ENCODE measurements at places on chromosomes 12 and 14. TPM values are rescaled to one million over a fixed set of nuclear protein-coding genes. Genes with fewer than 3 reads are reported as not detected.
A peak's percentile ranks its signal among the peaks of the same experiment; 100 is the strongest.

GRCh38 chr14:30058401-30058800 is 130.8 kb upstream of the PRKD1 start:
- DNase-seq, result no peak

GRCh38 chr14:70139384-70139783 is 49.4 kb downstream of the SLC8A3 start:
- no peak for DNase-seq

DNA sequence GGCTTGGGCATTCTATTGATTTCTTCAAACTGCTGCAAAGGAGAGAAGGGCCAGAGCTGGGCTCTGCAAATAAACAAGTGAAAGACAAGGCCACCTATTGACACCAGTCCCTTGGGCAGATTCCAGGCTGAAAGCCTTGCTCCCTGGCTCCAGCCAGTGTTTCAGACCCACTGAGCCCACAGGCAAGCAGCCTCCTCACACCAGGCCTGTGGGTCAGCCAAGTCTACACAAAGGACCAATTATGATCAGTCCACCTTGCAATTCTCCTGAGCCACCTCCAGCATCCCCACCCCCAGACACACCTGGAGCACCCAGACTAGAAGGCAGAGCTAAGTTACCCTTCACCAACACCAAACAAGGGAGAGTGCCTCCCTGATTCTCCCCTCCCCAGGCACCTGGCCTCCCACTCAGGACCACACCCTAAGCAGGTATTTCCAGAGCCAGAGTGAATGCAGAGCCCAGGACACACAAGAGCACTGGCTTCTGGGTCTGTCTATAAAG is 13.8 kb downstream of the ACTN1 start:
- DNase-seq, result no peak

DNA sequence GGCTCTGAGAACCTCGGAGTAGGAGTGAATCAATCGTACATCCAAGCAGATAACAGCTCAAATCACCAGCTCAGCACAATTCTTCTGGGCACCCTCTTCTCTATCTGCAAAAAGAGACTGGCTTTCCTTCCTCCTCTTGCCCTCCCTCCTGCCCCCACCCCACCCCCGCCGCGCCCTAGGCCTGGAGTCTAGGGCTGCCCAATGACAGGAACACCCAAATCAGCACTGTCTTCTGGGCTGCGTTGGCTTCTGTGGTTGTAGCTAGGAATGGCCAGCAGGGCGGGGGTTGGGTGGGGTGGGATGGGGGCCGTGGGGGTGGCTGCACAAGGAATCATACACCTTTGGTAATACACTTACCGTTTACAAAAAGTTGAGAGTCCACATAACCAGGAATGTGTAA is 28.0 kb upstream of the TMCC3 start:
- DNase-seq, result no peak

C12orf76 gene
- 48.5 TPM for total RNA-seq

- no peak for DNase-seq
Measured at GRCh38 chr14:64812412-64812811, 67.3 kb downstream of the SPTB start.

MMP17 gene
- total RNA-seq, result 15.3 TPM

DNA sequence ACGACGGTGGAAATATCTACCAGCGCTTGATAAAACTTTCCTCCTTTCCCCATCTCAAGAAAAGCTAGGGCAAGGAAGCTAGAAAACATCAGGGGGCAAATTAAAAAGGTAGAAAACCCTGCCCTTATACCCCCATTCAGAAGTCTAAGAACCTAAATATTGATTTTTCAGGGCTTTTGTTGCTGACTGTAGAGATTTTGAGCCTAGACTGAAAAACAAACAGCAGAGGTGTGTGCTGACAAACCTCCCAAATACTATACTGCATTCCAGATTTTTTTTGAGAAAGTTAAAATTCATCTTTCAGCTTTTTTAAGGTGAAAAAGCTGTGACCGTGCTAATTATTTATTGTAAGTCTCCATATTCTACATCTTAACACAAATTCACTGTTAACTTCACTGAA is 478.3 kb upstream of the SOX5 start:
- DNase-seq, result no peak

DNA sequence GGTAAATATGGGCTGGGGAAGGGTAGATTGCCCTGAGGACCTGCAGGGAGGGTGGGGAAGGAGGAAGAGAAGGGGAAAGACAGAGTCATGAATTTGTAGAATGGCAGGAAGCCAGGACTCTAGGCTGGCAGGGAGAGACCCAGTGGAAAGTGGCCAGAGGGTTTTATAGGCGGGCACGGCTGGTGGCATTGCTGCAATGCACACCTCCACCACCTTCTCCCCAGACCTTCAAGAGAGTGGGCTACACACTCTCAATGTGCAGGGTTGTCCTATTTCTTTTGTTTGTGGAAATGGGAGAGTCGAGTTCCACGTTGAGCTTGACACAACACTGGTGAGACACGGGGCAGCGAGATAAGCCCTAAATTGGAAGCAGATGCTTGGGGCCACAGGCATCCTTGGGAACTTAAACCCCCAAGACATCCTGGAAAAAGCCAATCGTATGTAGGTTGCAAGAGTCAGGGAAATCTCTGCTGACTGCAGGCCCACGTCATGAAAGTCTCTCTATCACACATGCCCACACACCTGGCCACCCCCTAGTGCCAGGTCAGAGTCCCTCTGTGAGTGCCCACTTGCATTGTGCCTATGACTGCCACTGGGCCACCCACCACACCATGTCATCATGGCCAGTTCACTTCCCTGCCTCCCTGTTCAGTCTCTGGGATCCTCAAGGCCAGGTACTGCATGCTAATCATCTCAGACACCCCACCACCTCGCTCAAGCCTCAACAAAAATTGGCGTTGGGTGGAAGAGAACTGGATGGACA is 38.0 kb upstream of the BDKRB2 start:
- no peak for DNase-seq

GPHN gene
- total RNA-seq, result 90.6 TPM

DNA sequence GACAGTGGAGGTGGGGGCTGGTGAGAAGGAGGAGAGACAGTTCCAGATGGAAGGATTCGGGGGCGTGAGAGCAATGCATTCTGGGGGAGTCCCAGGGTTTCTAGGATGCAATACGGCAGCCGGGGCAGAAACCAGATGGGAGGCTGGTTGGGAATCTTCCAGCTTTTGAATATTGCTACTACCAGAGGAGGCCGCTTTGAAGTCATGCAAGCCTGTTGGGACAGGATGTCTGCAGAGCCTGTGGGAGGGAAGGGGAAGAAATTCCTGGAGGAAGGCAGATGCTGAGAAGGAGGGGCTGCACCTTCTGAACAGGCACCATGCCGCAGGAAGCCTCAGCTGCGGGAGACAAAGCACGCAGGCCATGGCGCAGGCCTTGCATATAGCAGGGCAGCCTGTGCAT is 105.4 kb downstream of the APAF1 start:
- peak; percentile 23 for DNase-seq

GRCh38 chr12:86719381-86719780 is 463.2 kb upstream of the MGAT4C start:
- no peak for DNase-seq

GRCh38 chr12:11794751-11795150 is 145.3 kb downstream of the ETV6 start:
- no peak for DNase-seq

GRCh38 chr12:51383269-51383905 is 7.8 kb downstream of the GALNT6 start:
- no peak for DNase-seq

MDGA2 gene
- total RNA-seq, result 34.9 TPM

- no peak for DNase-seq
Measured at GRCh38 chr14:44297437-44297836, 209.6 kb downstream of the FSCB start.

GRCh38 chr14:101111620-101112290 is 208.2 kb upstream of the RTL1 start:
- no peak for DNase-seq

SLCO1C1 gene
- 13.6 TPM for total RNA-seq

DNA sequence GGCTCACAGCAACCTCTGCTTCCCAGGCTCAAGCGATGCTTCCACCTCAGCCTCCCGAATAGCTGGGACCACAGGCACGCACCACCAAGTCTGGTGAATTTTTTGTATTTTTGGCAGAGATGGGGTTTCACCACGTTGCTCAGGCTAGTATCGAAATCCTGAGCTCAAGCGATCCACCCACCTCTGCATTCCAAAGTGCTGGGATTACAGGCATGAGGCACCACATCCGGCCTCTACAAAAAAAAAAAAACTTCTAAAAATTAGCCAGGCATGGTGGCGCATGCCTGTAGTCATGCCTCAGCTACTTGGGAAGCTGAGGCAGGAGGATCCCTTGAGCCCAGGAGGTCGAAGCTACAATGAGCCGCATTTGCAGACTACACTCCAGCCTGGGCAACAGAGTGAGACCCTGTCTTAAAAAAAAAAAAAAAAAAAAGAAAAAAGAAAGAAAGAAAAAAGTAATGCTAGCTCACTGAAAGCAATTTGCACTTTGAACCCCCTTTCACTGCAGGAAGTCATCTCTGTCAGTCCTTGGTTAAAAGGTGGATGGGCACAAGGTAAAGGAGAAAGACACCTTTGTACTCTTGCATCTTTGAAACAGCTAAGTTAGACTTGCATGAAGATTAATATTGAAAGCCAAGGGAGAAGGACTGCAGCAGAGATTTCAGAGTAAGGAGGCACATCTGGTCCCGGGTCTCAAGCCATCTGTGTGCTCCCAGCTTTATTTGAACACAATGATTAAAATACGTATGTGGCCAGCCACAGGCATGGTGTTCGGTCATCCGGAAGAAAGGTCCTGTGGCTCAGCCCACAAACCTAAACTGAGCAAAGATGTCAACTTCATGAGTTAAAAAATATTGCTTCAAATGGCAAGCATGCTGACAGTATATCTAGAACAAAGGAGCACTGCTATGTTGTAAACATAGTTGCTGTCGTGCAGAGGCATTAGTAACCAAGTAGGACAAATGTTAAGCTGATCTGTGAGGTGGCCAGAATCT is 103.8 kb upstream of the HMGA2 start:
- no peak for DNase-seq

DNA sequence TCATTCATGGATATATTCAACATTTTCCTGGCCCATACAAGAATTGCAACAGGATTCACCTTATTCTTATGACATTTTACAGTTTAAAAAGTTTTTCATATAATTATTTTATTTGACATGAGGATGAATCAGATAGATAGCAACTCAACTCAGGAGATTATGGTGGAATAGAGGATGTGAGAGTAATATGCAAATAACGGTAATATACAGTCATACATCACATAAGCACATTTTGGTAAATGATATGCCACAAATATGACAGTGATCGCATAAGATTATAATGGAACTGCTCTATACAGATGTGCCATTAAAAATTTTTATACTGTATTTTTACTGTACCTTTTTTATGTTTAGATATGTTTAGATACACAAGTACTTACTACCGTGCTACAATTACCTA is 24.1 kb upstream of the CRADD start:
- DNase-seq, result no peak

CD69 gene
- 0.64 TPM for total RNA-seq

- DNase-seq, result peak; percentile 58
Measured at GRCh38 chr12:69415471-69416275, 54.5 kb upstream of the FRS2 start.

GNB3 gene
- 5.5 TPM for total RNA-seq

- no peak for DNase-seq
Measured at GRCh38 chr12:96402061-96402460, 1.8 kb upstream of the CDK17 start.

DNA sequence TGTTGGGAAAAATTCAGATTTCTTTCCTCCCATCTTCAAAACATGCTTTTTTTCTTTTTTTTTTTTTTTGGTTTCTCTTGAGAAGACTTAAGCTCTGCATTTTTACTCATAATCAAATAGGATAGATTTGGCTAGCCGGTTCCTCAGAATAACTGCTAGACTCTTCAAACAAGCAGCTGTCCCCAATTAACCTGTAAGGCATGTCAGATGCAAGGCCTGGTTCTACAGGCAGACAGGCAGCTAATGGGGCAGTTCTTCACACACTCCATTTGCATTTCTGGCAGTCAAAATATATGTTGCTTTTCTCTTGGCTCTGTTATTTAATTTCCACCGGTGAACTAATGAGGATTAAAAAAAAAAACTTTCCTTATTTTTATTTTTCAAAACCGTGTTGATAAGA is 228.0 kb upstream of the ATP2B1 start:
- peak; percentile 49 for DNase-seq

PRKAB1 gene
- 18.1 TPM for total RNA-seq

GYS2 gene
- not detected for total RNA-seq

- peak; percentile 71 for DNase-seq
Measured at GRCh38 chr12:50734409-50735263, 29.3 kb upstream of the ATF1 start.

OR4E2 gene
- not detected for total RNA-seq

DNA sequence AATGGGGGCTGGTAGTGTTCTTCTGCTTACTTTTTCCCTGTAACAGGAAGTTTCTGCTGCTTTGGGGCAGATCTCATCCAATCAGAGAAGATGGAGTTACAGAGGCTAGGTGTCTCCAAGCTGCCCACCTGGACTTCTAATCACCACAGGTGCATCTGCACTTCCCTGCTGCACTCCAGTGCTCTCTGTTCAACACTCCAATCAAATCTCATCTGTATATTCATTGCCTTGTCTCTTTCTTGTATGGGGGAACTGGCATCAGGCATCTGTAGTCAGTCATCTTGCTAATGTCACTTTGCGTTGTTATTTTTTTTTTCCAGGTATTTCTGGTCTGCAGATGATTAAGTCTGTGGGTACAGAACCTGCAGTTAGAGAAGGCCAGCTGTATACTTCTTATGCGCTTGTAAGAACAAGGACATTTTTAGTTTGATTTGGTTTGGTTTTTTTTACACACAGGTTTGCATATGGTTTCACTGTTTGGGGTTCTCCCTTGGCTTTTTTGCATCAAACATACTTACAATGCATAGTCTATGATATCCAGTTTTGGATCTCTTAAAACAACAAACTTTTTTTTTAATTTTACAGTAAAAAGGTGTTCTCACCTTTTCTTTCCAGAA is 116.0 kb downstream of the METTL25 start:
- DNase-seq, result no peak

DNA sequence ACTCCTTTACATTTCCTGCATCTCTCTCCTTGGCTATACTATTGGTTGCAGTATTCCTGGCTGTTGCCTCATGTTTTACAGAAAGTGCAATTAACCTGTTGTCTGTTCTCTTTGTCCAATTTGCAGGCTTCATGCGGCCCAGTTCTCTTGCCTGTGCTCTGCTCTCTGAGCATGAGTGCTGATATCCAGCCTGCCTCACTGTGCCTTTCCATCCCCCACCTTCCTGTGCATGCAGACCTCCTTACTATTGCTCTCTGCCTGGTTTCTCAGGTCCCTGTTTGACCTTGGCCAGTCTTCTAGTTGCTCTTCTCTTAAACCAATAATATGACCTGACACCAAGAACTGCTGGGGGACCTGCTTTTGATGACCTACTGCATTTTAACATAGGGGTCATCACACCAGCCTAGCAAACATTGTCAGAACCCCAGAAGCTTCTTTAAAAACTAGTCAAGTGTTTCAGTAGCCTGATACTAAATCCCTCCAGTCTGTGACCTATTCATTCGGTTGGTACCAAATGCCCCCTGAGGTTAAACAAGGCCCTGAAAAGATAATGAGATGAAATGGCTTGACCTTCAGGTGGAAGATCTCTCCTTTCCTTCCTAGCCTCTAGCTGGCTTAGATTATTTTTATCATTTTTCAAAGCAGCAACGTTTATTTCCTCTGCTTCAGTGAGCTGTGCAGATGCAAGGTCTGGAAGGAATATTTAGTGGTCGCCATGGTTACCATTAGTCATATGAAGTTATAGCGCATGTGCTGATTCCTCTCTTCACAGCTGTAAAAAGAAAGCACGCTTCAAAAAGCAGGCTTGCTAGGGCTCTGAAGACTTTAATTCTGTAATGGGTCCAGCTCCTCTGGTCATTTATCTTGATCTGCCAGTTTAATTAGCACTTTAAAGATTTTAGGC is 216.5 kb downstream of the PHLDA1 start:
- no peak for DNase-seq

EML1 gene
- 26.8 TPM for total RNA-seq

GRCh38 chr12:128801879-128802391 is 21.8 kb downstream of the SLC15A4 start:
- no peak for DNase-seq
